ENCODE measurements at places on chromosomes 12 and 14.

GRCh38 chr12:93723568-93723930 lies 46.4 kb downstream of the CRADD start:
- DNase-seq = no peak

GRCh38 chr12:131950182-131950913 lies 606 bp downstream of the EP400 start:
- peak; percentile 46 for DNase-seq

GRCh38 chr12:122207391-122207790 lies 3.9 kb downstream of the B3GNT4 start:
- DNase-seq = no peak

DNA sequence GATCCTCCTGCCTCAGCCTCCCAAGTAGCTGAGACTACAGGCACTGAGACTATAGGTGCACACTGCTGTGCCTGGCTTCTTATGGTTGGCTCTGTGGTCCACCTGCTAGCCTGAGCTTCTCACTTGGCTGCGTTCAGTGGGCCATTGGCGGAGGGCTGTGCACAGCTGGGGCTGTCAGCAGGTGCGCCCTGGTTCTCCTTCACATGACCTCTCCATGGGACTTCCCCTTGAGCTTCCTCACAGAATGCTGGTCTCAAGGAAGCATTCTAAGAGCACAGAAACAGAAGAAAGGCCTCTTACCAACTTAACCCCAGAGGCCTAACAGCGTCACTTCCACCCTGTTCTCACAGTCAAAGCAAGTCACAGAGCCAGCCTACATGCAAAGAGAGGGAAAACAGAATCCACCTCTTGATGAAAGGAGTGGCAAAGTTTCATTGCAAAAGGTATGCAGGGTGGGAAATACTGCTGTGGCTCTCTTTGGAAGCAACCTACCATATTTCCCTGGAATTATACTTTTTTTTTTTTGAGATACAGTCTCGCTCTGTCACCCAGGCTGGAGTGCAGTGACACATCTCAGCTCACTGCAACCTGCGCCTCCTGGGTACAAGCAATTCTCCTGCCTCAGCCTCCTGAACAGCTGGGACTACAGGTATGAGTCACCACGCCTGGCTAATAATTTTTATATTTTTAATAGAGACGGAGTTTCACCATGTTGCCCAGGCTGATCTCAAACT lies 9.3 kb downstream of the RILPL2 start:
- no peak for DNase-seq

GRCh38 chr12:121391619-121392324 lies 8.1 kb upstream of the RNF34 start:
- DNase-seq = peak; percentile 62

DNA sequence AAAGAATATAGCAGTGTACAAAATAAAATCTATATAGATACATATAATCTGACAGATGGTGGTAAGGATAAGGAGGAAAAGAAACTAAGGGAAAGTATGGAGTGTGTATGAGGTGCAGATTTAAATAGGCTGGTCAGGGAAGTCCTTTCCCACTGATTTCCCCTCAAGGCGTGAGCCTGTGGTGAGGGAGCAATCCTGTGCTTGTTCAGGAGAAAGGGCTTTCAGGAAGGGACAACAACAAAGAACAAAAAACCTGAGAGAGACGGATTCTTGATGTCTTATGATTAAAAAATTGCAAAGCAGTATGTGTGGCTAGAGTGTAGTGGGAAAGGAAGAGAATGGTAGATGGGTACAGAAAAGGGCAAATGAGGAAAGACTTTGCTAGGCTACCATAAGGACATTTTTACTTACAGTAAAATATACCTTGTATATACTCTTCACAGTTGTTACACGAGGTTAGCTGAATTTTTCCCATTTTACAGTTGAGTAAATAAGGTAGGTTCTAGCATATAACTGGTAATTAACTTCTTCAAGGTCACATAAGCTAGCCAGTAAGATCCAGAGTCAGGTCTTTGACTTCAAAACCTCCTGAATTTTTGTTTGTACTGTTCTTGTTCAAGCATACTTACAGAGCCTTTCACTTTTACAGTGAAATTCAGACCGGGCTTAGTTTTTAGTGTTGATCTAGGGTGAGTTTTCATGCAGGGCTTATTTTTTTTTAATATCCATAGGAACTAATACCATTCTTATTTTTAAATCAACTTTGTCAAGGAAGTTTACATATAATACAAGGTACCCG lies 15.6 kb downstream of the CNOT2 start:
- DNase-seq = no peak

DNA sequence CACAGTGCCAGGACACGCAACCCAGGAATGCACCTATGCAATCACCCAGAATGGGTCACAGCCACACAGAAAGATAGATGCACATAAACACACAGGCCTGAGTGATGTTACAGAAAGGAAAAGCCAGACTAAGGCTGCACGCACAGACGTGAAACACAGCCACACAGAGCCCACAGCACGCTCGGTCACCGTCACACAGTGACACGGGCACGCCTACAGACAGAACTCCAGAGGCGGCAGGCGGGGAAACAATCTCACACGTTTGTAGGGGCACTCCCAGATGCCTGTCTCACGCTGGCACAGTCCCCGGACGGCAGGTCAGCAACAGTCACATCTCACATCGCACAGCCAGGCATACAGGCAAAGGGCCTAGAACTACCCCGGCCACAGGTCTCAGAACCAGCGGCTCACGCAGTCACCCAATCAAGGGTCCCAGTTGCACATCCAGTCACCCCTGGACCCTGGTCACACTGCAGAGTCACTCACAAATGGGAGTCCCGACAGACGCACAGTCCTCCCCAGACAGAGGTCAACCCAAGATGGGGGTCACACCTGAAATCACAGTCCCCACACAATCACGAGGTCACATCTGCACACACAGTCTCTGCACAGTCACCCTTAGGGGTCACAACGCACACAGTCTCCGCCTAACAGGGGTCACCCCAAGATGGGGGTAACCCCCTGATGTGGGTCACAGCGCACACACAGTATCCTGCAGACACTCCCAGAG lies 790 bp downstream of the SSH1 start:
- DNase-seq = peak; percentile 60

DNA sequence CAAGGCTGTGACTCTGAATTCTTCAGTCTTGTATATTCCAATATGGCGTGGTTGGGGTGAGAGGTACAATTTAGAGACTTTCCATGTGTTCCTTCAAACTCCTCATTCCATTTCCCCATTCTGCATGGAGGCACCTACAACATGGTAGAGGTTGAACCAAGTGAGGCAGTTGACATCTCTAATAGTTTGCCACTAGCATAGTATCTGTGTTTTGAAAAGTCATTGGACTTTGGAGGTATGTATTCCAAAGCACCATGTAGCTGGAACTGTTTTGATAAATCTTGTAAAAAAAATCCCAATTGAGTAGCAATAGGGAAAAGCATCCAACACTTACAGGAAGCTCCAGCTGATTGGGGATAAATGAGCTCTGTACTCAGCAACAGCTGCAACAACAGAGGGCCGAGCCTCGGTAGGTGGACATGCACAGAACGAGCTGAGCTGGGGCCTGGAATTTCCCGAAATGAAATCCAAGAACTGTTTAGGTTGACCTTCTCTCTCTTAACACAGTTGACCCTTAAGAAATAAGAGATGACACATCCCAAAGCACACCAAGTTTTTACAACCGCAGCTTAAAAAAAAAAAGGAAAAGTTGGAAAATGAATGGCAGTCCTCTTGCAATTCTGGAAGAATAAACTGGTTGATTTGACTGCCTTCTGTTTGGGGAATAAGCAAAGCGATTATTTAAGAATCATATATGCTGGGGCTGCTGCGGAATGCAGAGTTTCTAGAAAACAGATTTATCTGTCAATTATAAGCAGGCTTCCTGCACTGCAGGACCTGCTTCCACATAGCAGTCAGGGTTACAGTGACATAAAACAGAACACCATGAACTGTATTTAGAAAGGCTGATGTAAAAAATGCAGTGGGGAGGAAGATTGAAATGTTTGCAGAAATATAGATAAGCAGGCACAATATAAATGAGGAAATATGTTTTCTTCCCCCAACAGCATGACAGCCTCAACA lies 194.6 kb upstream of the KRR1 start:
- peak; percentile 65 for DNase-seq

DNA sequence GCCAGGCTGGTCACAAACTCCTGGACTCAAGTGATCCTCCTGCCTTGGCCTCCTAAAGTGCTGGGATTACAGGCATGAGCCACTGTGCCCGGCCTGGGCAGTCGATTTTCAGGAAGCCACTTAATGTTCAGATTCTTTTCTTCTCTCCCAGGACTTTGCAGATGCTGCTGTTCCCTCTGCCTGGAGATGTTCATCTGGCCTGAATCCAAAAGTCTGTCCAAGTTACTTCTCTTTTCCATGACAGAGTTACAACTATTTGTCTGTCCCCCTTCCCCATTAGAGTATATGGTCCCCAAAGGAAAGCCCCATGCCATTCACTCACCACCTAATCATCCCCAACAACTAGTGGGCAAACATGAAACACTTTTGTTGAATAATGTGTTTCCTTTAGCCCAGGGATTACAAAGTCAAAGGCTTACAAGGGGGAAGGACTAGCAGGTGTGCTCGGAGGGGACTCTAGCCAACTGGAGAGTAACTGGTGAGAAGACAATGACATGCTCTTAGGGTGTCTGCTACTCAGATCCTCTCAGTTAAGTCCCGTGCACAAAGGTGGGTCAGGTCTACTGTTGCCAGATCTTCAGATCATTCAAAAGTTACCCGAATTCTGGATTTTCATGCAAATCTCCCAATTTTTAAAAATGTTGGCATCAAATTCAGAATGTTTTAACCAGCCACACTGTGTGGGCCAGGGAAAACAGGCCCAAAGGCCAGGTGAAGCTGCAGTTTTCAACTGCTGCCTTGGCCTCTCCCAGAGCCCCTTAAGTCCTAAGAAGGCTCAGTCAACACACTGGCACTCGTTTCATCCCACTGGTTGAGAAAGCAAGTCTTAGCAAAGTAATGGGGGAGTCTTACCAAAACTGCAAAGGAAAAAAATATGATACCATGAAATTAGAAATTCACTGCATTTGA lies 29.6 kb downstream of the NUDT4 start:
- no peak for DNase-seq

GRCh38 chr12:88518863-88519403 lies 61.3 kb downstream of the KITLG start:
- DNase-seq = no peak

DNA sequence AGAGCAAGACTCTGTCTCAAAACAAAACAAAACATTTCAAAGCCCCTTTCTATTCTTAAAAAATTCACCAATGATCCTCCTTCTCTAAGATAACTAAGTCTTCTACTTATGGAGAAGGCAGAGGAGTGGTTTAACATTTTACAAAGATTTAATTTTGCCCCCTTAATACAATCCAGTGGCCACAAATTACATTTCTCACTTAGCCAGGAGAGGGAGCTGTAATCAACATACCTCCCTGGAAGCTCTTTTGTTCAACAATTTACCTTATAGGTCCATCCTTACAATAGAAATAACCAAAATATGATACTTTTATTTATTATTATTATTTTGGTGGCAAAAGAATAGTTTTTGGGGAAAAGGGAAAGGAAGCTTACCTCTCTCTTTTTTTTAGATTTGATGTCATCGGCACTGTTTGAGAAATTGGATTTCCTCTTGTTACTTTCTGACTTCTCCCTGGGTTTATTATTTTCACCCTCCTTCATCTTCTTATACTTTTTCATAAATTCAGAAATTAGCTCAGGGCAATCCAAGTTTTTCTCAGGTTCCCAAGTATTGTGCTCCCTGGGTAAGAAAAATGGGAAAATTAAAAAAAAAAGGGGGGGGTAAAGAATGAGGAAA lies 28.1 kb downstream of the CBX5 start:
- DNase-seq = no peak

GRCh38 chr12:68641138-68641537 lies 30.4 kb downstream of the RAP1B start:
- no peak for DNase-seq

GRCh38 chr14:35406506-35407305 lies 2.2 kb upstream of the NFKBIA start:
- no peak for DNase-seq

GRCh38 chr14:30872602-30873001 lies 1.8 kb upstream of the COCH start:
- no peak for DNase-seq

DNA sequence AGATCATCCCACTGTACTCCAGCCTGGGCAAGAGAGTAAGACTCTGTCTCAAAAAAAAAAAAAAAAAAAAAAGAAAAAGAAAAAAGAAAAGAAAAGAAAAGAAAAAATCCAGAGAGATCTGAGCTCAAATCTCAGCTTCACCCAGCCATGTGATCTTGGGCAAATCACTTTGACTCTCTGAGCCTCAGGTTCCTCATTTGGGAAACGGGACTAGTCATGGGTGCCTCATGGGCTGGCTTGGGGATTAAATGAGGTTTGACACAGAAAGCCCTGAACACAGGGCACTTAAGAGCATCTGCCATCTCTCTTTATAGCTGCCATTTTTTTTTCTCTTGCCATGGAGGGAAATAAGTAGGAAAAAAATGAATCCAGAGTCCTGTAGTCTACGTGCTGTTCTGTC lies 86.2 kb upstream of the MYL2 start:
- DNase-seq = no peak

GRCh38 chr12:68743356-68743755 lies 2.6 kb upstream of the SLC35E3 start:
- DNase-seq = no peak

- DNase-seq = peak; percentile 30
Observed at GRCh38 chr12:62934239-62934798, 631 bp downstream of the PPM1H start.

DNA sequence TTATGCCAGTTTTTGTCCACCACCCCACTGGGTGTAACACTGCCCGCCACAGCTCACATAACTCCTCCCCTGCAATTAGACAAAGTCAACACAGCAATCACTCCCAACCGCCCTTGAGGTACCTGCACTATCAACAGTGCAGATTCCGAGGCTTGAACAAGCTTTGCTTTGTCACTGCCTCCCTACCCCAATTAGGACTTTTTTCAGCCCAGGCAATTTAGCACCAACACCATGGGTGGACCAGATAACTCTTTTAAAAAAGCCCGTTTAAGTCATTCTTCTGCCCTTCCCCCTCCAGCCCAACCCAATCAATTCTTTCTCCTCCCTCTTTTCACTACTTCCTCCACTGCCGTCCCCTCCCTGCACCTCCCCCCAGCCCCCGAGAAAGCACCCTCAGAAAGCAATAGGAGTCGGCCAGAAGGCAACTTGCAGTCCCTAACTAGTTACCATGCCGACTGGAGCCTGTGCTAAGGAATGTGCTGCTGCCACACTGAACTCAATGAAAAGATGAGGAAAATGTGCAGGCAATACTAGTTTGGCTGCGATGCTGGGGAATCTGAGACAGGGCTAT lies 45.7 kb upstream of the OTX2 start:
- DNase-seq = no peak

DNA sequence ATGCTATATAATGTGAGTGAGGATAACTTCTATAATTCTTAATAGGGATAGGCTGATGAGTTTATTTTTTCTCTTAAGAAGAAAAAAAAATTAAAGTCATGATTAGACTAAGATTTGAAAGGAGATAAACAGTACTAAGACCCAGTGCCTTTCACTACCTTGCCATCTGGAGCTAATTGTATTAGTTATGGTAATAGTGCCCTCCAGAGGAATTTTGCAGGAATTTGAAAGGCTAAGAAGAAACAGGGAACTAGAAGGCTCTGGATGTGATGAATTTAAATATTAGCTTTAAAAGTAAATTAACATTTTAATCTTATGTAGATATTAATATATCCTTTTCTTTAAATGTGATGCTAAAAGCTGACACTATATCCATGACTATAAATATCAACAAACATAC lies 36.6 kb upstream of the PIK3C2G start:
- no peak for DNase-seq

GRCh38 chr12:9719790-9720189 lies 13.1 kb downstream of the CLECL1 start:
- no peak for DNase-seq

- DNase-seq = no peak
Observed at GRCh38 chr14:36672095-36672494, 10.4 kb downstream of the PAX9 start.

- no peak for DNase-seq
Observed at GRCh38 chr12:51850081-51850964, 1.8 kb upstream of the FIGNL2 start.
